Stimulated activated CD8-positive, alpha-beta memory T cell treated with anti-CD3 and anti-CD28 coated beads, Interleukin-2, amount 100 ng/mL, for 1 hour (primary cell): ENCODE measurements at places on chromosomes 4 and X.

DNA sequence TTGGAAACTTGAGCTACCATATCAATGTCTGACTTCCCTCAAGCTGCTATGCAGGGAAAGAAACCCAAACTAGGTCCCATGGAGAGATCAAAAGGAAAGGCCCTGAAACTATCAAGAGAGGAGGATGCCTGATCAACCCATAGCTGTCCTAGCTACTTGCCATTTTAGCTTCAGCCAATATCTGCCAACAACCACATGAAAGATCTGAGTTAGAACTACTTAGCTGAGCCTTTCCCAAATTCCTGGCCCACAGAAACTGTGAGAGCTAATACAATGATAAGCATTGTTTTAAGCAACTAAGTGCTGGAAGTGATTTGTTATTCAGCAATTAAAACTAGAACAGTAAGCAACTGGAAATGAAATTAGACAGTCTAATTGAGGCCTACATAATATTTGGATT is 6.3 kb upstream of the ARHGEF38 start:
- no peak for DNase-seq

DNA sequence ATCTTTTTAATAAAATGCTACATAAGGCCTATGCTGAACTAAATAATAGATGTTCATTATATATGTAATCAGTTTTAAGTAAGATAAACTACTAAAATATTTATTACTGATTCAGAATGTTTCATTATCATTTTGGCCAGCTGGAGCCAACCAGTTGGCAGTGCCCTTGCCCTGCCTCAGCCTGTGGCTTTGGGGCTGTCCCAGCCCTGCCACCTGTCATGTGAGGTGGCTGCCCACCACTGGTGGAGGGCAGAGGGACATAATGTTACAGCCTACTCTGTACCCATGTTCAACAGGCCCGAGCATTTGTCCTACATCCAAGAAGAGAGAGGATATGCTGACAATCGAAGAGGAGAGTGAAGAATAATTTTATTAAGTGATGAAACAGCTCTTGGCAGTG is 422.2 kb downstream of the SPIN4 start:
- no peak for DNase-seq

GRCh38 chrX:133373386-133374079 is 41.8 kb downstream of the GPC4 start:
- DNase-seq: no peak

DNA sequence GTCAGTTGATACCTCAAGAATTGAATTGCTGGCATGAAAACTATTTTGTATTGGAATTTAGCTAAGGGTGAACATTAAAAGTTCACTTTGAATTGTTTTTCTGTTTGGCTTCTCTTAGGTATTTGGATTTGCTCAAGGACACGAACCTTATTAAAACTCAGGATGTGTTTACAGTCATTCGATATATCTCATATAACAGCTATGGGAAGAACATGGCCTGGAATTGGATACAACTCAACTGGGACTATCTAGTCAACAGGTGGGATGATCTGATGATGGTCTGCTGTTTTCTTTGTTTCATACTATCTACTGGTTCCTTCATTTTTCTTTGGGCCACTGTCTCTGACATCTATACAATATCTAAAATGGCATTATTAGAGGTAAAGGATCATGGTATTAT is 69.7 kb downstream of the PITX2 start:
- DNase-seq: no peak

GRCh38 chr4:1871471-1872021 is 353 bp downstream of the NSD2 start:
- no peak for DNase-seq

DNA sequence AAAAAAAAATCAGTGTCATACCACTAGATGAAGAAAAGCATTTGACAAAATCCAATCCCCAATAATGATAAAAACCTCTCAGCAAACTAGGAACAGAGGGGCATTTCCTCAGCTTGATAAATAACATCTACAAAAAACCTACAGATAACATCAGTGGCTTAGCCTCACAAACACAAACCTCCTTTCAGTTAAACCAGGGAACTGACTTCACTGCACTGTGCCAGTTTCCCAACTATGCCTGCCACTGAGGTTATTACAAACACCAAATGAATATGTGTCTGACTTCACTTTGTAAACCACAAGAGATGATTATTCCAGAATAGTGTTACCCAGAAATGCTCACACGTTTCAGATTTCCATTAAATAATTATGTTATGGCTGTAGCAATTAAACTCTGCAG is 15.3 kb downstream of the MTMR8 start:
- no peak for DNase-seq

DNA sequence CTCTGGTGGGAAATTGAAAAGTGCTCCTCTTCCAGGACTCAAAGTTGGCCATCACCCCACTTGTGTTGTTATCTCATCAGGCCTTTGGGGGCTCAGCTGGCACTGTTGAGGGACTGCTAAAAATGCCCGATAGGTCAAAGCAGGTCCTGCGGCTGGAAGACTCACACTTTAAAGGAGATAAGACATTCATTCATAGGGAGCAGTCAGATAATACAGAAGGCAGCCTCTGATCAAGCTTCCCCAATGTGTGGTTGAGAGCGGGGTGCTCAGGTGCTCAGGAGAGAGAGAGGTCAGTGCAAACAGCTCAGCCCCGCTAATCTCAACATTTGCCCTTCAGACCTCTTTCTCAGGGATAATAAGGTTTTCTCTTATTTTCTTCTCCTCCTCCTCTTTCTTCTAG is 70.3 kb downstream of the TMEM154 start:
- DNase-seq: no peak

GRCh38 chrX:103073467-103073866 is 9.5 kb upstream of the BEX1 start:
- no peak for DNase-seq

- DNase-seq: no peak
Observed at GRCh38 chrX:22063284-22063683, 31.2 kb downstream of the PHEX start.

DNA sequence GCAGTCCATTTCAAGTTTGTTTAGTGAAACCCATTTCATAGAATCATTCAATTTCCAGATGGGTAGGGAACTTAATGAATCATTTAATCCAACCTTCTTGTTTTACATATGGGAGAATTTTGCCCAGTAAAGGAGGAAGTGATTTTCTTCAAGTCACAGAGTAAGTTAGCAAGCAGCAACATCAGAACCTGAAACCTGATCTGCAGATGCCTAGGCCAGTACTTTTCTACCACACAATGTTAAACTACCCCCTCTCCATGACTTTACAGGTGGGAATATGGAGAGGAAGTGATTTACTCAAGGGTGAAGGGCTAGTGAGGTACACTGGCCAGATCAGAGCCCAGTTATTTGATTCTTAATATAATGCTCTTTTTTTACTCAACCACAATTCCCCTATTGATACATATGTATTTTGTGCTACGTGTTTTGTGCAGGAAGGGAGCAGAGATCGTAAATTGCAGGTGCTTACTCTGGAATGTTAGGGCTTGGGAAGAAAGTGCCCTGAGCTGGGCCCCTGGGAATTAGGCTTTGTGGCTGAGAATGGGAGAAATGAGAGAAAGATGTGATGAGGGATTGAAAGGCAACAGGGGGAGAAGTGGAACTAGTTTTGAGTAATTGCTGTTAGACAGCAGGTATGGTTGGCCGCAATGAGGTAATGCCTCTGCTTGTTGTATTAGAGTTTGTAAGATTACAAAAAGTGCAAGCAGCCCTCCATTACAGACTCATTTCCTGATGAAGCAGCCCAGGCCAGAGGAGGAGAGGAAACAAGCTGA is 6.8 kb downstream of the LHFPL1 start:
- DNase-seq: no peak

- DNase-seq: no peak
Observed at GRCh38 chr4:38871593-38871992, 4.0 kb downstream of the FAM114A1 start.

GRCh38 chr4:158775091-158775651 is 6.3 kb downstream of the FNIP2 start:
- no peak for DNase-seq

- no peak for DNase-seq
Observed at GRCh38 chr4:184812651-184813181, 13.1 kb downstream of the ACSL1 start.

- no peak for DNase-seq
Observed at GRCh38 chr4:11774346-11774745, 345.7 kb upstream of the HS3ST1 start.

GRCh38 chr4:83259586-83259985 is 25.0 kb downstream of the COQ2 start:
- no peak for DNase-seq

DNA sequence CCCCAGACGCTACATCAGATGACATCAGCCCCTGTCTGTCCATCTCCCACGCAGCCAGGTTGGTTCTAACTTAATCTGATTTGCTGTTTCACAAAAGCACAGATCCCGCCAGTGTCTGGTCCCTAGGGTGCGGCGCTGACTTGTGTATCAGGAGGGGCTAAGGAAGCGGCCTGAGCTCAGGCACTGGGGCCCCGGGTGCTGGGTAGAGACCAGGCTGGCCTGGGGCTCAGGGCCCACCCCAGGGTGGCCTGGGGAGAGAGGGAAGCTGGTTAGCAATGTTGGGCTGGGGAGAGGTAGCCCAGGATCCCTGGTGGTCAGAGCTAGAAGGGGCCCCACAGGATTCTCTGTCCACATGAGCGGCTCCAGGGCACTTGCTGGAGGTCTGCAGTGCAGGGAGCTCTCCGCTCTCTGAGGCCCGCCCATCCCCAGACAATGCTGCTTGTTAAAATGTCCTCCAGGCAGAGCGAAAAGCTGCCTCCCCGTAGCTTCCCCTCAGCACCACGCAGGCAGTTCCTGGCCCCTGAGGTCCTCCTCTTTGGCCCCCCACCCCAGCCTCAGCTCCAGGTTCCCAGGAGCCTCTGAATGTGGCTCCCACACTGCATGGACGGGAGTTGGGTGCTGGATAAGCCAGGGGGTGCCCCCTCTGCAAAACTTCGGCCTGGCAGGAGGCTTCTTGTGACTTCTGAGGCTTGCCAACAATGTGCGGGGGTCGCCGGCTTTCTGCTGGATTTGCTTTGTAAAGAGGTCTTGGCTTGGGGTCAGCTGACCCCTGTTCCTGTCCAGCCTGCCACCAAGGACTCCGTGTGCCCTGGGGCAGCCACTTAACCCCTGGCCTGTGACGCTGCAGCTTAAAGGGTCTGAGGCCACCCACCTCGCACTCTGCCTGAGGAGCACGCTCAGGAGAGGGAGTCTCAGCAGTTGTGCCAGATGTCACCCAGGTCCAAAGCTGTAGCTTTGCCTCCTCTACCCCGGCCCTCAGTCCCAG is 112.9 kb downstream of the CPZ start:
- DNase-seq: no peak

DNA sequence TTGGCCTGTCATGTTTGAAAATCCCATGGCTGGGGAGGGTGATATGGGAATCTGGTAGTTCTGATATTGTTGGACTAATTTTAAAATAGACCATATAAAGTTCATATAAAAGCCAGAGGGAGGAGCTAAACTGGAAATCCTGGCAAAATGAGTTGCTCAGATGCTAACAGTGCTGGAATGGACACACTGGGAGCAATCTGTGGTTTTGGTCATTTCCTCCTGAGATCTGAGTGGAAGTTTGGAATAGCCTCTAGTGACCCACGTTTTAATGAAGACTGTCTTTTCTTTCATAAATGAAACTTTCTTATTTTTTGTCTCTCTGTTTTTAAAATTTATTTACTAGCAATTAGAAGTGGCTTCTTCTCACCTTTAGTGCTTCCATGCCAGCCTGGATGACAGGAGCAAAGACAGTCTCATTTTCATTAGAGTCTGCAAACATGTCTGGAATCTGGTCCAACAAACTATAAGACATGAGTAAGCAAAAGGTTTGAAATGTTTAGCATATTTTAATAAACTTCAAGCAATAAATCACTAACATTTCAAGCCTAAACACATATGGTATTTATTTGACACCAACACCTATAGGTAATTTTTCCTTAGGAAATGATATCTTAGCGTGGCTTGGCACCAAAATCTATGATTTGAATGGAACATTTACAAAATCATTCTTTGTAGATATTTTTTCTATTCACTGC is 66.6 kb downstream of the METTL14 start:
- no peak for DNase-seq

GRCh38 chrX:2892816-2893215 is 36.3 kb downstream of the ARSD start:
- no peak for DNase-seq

DNA sequence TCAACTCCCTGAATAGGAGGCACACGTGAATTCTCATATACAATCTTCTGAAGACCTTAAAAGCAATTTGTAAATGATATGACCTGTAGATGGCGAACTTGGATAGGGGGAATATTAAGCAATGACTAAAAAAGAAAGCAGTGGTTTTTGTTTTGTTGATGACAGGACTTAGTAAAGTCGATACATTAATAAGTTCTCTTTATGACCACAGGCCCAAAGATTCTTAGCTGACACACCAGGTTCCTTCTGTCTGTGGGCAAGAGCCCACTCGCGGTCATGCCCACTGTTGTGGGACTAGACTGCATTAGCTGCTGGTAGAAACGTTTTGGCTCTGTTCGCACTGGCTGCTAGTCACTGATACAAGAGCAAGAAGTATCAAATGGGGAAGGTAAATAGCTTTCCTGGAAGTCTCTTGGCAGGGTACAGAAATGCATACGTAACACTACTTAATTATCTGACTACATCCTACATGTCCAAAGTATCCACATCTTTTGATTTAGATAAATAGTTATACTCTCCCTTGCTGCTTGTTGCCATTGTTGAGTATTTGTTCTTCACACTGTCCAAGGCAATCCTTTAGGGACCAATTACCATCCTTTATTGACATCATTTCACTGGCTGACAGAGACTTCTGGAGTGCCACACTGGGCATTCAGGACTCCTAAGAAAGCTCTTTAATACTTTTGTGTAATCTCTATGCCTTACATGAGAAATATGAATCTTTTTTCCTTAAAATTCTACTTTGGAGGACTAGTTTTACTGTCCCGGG is 31.0 kb downstream of the ALPK1 start:
- DNase-seq: no peak

GRCh38 chrX:149992918-149993317 is 54.6 kb upstream of the EOLA2 start:
- no peak for DNase-seq
